ENCODE measurements at places on chromosomes 2 and 18.

- DNase-seq: no peak
Measured at GRCh38 chr2:18046558-18047212, 168.2 kb downstream of the KCNS3 start.

- DNase-seq: no peak
Measured at GRCh38 chr2:215484570-215484969, 48.7 kb upstream of the FN1 start.

- no peak for DNase-seq
Measured at GRCh38 chr2:171941316-171941699, 19.0 kb downstream of the HAT1 start.

- no peak for DNase-seq
Measured at GRCh38 chr2:95020275-95021022, 5.1 kb upstream of the MAL start.

GRCh38 chr2:240132651-240132980 lies 3.5 kb downstream of the COPS9 start:
- DNase-seq: no peak

DNA sequence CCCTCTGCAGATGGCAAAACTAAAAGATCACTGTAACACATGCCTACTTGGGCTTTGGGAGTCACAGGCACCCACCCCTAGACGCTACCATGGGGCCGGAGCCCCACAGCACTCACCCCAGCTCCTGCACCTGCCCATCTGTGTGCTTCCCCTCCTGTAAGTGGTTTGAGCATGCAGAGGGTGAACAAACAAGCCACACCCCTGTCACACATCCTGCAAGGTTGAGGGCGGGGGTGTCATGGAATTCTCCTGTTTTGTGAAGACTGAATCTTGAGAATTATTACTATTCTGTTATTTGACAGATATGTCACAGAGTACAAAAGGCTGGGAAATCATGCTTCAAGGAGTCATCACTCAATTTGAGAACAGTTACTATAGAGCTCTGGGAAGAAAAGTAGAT lies 60.9 kb downstream of the RFTN2 start:
- DNase-seq: no peak

DNA sequence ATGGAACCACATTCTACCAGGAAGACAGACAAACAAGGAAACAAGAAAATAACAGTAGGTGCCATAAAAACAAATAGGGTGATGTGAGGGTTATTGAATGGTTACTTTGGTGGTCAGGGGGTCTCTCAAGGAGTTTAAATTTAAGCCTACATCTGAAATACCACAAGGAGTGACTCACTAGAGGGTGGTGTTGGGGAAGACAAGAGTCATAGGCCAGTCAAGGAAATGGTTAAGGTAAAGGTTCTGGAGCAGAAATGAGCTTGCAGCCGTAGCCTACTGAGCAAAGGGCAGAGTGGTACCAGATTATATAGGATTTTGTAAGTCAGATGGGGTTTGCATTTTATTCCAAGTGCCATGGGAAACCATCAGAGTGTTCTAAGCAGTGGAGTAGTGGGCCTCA lies 135.6 kb upstream of the DAPL1 start:
- no peak for DNase-seq

DNA sequence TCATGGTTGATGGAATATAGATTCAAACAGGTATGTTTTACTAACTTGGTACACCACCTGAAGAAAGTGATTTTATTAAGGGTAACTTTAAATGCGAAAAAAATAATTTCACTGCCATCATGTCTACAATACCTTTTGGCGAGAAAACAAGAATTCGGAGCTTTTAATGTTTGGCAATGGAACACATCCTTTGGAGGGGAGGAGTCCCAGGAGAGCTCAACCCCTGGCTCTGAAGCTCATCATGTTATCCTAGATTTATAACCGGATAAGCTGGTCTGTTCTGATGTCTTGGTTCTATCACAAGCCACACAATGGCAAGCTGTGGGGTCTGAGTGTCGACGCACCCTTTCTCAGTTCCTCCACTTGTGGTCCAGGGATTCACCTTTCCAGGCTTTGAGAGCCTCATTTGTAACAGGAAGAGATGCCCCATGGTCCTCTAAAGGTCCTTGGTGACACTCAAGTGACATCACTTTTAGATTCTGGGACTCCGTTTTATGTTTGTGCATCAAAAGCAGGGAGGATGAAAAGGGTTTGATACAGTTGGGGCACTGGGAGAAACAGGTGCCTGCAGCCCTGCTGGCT lies 172.7 kb downstream of the BCL2 start:
- DNase-seq: no peak

DNA sequence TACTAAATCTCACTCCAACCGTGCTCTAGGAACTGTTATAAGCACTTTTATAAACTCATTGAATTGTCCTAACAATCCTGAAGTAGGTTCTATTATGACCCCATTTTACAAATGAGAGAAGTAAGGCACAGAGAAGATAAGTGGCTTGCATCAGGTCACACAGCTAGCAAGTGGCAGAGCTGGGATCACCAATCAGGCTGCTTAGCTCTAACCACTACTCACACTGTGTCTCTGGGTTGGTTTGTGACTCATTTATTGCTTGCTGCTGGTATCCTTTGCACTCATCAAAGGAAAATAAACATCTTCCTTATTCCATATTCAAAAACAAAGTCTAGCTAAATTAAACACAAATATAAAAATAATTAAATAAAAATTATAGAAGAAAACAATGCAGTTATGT lies 42.5 kb upstream of the IL1R2 start:
- no peak for DNase-seq

- no peak for DNase-seq
Measured at GRCh38 chr18:24987303-24988252, 364.4 kb downstream of the ZNF521 start.

DNA sequence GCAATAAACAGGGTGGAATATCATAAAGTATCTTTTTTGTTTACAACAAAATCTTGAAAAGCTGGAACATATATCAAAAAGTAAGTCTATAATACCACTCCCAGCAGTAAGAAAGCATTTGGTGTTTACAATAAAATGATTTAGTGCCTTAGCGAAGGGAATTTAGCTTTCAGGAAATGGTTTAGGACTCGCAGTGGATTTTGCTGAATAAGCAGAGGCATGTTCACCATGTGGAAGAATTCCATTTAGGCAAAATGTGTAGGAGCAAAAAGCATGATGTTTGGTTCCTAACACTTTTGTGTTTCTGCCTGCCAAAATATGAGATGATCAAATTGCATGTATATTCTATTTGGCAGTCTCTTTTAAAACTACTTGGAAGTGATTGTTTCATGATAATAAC lies 163.6 kb downstream of the AGPS start:
- no peak for DNase-seq

DNA sequence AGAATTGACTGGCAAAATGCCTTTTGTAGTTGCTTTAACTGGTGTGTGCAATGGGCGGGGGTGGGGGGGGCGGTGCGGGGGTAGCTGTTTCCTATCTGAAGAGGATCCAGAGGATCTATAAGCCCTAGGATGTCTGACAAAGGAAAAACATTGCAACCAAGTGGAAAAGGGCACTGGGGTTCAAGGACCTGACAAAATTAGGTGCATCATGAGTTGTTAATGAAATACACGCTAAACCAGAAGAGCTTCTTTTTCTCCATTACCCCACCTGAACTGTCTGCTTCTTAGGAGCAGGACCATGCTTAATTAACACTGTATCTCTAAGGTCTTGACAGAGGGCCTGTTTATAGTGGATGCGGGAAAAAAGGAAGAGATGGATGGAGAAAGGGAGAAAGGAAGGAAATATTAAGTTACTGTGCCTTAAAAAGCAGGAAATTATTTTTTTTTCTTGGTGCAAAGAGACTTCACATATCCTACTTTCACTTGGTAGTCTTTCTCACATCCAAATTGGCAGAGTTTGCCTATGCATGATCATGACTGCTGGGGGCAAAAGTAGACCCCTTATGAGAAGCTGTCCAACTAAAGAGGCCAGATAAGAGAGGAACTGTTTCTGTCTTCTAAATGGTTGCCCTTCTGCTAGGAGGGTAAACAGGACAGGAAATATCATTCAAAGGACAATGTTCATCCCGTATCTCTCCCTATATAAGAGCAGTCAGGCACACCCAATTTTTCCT lies 4.6 kb downstream of the RND3 start:
- no peak for DNase-seq

- DNase-seq: no peak
Measured at GRCh38 chr2:95271381-95271971, 2.8 kb upstream of the PROM2 start.

GRCh38 chr2:76393356-76393755 lies 682.6 kb upstream of the GCFC2 start:
- no peak for DNase-seq

GRCh38 chr2:9809448-9810088 lies 33.7 kb upstream of the TAF1B start:
- DNase-seq: no peak

DNA sequence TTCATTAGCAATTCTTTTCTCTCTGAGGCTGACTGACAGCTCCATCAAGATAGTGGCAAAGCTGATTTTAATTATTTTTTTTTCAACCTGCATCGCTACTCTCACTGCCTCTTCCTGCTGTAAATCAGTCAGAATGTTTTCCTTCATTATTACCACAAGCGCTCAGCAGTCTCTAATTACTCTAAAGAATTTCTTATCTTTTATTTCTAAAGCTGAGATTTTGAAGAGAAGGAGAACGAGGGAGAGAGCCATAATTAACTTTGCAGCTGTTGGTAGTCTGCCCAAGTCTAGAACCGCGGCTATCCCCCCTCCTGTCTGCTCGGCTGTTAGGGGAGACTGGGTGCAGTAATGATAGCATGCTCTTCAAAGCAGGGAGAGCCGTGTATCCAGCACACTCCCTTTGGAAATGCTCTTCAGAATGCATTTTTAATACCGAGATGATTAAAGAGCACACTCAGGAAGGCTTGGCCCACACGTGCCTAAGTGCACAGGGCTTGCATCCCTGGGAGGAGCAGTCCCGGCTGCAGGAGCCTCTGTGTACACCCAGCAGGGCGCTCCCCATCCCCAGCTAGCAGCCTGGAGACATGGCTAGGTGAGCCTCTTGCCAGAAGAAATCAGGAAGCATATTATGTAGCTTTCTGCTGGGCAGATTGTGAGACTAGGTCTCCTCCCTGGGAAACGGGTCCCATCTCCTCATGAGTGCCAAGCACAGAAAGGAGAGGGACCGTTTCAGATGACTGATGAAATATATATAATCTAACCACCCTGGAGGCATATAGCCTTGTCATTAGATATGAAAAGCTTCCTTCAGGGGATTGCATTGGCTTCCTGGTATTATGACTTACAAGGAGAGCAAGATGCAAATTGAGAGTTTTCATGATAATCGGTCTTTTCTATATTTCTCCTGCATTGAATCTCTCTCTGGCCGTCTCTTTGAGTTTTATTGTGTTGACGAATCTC lies 555.2 kb downstream of the CMPK2 start:
- DNase-seq: no peak

DNA sequence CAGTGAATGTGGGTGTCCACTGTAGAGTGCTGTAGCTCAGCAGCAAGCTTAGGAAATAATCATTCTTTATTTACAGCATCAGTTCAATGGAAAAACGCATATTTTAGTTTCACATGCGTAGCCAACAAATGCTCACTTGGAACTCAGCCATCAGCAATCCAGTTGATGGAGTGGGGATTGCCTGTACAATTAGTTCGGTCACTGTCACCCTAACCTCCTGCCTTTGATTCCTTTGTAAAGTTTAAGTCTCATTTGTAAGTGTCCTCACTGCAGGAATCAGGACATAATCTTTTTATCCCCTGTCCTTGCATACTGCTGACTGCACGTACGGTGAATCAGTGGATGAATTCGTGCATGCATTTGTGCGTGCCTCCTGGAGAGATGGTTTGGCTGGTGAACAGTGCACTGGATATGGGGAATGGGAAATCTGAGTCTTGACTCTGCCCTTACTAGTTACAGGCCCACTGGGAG lies 55.9 kb downstream of the RAB31 start:
- DNase-seq: no peak

DNA sequence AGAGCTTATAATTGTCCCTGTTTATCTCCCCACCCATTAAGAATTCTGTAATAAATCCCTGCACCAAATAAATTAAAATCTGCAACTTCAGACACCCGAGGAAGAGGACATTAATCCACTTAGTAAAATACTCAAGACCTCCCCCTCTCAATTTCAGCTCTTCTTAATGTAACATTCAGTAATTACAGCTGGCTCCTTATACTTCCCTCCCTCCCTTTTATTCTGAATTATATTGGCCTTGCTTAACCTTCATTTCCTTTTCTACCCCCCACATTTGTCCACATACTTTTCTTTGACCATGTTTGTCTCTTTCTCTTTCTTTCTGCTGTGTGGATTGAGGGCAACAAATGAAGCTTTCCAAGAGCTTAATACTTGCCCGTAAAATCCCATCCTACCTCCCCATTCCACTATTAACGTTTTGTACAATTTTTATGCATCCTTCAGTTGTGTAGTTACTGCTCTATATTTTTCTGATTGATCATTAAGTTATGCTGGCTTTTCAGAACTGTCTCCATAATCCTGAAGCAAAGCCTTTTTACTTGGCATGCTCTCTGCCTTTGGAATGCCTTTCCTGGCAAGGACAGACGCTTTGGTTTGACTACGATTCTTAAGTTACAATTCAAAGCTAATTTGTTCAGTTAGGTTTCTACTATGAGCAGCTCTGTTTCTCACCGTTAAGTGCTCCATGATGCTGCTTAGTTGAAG lies 580.1 kb downstream of the ZEB2 start:
- DNase-seq: no peak

- DNase-seq: no peak
Measured at GRCh38 chr2:158845444-158845843, 50.3 kb downstream of the DAPL1 start.

DNA sequence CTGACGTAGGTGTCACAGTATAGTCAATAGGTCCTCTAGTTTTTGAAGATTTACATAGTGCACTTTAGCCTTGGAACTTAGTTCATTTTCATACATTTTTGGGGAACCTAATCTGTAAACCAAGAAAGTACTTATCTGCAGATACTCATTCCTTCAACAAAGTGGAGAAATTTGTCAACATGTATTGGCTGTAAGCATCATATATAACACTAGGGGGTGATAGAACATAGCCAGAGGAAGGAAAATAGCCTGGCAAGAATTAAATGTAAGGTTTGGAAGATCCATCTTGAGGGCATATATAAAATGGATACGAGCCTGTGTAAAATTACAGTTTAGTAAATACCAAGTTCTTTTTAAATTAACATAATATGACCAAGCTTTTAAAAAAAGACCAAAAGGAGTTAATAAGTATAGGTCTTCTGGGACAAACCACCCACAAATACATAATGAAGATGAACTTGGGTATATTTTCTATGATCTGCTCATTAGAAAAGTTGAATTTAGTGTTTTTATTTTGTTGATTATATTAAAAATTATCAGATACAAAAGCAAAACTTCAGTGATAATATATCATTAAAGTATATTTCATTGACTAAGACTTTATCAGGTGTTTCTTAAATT lies 18.2 kb downstream of the RPL37A start:
- DNase-seq: peak; percentile 79

- peak; percentile 37 for DNase-seq
Measured at GRCh38 chr18:46555724-46556123, 101.3 kb downstream of the LOXHD1 start.

GRCh38 chr2:241818943-241819270 lies 9.9 kb downstream of the NEU4 start:
- DNase-seq: no peak

GRCh38 chr2:65300134-65300760 lies 72.6 kb downstream of the ACTR2 start:
- no peak for DNase-seq

GRCh38 chr2:196607073-196607472 lies 32.4 kb upstream of the CCDC150 start:
- DNase-seq: no peak

Data from COLO829 (cell line).